Hippocampal formation (tissue), 2 donors: ENCODE measurements at places on chromosomes 4 and X.

DNA sequence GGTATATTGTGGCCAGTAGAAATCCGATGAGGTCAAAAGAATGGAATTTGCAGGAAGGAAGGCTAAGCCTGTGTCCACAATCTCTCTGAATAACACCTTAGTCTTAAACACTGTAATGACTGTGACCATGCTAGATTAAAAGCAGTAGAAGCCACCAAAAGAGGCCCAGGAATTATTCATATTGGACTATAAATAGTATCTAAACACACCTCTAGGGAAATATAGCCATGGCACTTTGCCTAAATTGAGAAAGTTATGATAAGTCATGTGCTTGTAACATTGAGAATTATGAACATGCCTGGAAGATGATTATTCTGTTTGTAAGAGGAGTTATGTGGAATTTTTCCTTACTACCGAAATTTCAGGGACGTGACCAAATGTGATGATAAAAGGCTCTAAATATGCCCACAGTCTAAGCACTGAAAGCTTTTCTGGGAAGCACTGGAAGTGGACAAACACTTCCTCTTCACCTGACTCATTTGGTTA lies 298.5 kb downstream of the KCTD8 start:
- DNase-seq: no peak

DNA sequence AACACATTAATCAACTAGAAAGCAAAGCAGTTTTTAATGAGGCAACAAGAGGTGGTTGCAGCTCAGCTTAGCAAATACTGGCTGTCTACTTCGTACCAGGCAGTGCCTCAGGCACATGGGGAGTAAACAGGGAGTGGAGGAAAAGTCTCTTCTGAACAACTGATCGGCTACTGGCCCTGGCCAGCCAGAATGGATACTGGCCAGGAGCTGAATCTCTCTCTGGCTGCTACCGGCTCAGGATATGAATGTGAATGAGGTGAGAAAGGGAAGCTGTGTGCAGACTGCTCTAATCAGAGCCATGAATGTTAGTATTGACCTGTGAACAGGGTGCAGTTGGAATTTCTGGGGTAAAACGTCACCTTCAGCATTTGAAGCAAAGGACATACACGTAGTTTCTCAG lies 77.3 kb downstream of the STK32B start:
- no peak for DNase-seq

DNA sequence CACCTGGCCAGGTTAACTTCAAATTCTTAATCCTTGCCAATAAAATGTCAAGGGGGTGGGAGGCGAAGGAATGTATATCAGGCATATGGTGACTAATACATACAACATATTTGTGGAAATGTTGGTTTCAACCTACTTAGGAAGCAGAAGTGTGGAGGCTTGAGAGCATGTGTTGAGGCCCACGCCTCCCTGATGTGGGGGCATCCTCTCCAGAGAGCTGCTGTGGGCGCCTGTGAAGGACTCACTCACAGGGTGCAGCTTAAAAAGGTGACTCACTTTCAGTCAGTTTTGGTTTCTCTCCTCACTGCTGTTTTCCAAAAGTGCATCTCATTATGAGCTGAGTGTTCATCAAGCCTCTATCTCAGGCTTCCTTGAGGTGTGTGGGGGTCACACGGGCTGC lies 27.5 kb downstream of the LNX1 start:
- no peak for DNase-seq

GRCh38 chr4:2280531-2281300 lies 18.8 kb upstream of the MXD4 start:
- no peak for DNase-seq

- no peak for DNase-seq
Measured at GRCh38 chr4:146235654-146236177, 21.4 kb downstream of the REELD1 start.

- DNase-seq: no peak
Measured at GRCh38 chr4:73576381-73576780, 43.9 kb downstream of the RASSF6 start.

GRCh38 chr4:122091836-122092405 lies 60.2 kb upstream of the BLTP1 start:
- no peak for DNase-seq

GRCh38 chrX:136193771-136194170 lies 46.4 kb downstream of the FHL1 start:
- no peak for DNase-seq

- no peak for DNase-seq
Measured at GRCh38 chr4:156799121-156799589, 172.4 kb downstream of the PDGFC start.

GRCh38 chr4:83569429-83569828 lies 33.5 kb downstream of the GPAT3 start:
- DNase-seq: no peak

DNA sequence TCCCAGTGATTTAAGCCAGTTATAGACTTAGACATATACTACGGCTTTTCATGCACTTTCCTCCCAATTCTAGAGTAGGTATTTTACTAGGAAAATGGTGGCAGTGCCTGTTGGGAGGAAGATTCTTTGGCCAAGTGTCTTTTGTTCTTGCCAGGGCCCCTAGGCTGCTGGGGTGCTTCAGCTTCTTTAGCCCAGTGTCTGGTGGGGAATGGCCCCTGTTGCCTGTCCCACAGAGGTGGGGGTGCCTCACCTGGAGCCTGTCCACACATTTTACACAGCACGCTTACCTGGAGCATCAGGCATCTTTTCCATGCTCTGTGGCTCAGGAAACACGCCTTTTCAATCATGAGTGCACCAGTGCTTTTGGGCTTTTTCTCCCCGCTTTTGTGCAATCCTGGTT lies 33.2 kb upstream of the MSANTD1 start:
- DNase-seq: no peak

DNA sequence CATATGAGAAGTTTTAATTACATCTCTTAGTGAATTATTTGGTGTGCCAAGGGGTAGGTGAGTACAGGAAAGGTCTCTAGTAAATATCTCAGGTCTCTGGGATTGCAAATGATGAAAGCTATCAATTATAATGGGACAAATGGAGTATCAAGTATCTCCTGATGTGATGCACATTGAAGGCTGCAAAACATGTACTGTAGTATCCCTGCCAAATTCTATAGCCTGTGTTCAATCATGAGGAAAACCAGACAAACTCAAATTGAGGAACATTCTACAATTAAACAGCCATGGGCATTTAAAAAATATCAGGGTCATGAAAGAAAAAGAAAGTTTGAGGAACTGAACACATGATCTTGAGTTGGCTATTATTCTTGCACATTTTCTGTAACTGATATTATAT lies 665.4 kb upstream of the PABPC4L start:
- DNase-seq: no peak

GRCh38 chr4:110629214-110629754 lies 6.4 kb upstream of the PITX2 start:
- DNase-seq: no peak

GRCh38 chr4:181525634-181526033 lies 717.6 kb upstream of the TENM3 start:
- no peak for DNase-seq

DNA sequence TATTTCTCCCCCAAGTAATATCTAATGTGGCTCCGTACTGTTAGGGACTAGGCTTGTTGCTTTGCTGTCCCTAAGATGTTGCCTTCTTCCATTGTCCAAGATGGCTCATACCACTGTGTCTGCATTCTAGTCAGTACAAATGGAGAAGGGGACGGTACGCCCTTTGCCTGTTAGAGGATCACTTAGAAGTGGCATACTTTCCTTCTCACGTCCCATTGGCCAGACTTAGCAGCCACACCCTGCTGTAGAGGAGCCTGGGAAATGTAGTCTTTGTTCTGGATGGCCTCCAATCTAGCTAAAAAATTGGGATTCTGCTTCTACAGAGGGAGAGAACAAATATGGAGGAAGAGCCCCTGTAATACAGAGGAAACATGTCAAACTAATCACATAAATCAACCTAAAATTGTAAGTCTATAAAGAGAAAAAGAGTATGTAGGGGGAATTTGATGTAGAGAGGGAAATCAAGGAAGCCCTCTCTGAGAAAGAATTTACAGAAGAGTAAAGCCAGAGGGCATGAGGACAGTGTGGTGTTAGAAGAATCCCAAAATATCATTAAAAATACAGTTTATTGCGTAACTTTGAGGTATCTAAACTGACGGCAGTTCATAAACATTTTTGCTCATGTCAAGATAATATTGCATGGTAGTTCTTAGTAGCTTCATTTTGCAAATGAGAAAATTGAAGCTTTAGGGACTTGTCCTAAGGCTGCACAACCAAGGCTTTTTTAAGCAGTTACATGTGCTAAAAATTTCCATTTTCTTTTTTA lies 15.1 kb downstream of the PRIMPOL start:
- no peak for DNase-seq

GRCh38 chr4:48722509-48723446 lies 57.3 kb downstream of the FRYL start:
- no peak for DNase-seq

DNA sequence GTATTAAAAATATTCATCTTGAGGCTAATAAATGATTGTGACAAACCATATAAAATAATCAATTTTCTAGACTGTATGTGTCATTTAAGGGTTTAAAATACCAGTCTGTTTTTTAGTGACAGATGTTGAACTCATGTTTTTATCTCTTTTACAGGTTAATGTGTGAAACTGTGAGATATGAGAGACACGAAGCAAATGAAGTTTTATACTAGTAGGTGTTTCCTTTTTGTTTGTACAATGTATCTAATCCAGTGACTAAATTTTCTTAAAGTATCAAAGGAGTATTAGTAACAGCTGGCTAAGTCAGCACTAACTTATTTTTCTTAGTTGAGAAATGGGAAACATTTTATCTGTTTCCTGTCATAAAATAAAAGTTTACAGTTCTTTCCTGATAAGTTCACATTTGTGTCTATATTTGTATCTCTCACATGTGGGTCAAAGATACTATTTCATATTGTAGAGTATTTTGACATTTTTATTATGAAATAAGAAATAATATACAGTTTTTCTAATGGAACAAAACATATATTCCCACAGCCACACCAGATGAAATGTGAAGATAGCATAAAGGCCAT lies 90.3 kb downstream of the RAPGEF2 start:
- DNase-seq: no peak

GRCh38 chrX:9352243-9352642 lies 112.6 kb upstream of the TBL1X start:
- no peak for DNase-seq

DNA sequence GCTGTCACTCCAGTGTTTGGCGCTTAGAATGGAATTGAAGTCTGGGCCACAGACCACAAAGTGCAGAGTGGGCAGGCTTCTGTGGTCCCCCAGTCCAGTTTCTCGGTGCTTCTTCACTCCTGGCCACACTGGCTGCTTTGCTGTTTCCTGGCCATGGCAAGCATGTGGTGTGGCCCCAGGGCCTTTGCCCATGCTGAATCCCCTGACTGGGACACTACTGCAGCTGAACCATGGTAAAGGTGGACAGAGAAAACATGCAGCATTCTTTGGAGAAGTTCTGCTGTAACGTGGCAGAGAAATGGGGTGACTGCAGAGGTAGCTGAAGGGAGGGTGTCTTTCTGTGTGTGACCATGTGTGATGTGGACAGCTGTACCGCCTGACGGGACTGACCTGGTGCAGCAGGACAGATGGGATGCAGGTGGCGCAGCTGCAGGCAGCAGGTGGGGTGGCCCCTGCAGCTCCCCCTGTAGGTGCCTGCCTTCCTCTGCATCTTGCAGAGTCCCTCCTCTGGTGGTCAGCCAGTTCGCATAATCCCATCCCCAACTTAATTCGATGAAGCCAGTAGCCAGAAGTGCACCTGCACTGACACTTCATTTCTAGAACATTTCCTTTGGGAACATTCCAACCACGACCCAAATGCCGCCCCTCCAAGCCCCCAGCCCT lies 13.2 kb upstream of the S100P start:
- no peak for DNase-seq

GRCh38 chrX:49257074-49257790 lies 7.3 kb downstream of the FOXP3 start:
- no peak for DNase-seq

- DNase-seq: peak; percentile 11
Measured at GRCh38 chrX:19682712-19683331, 167.5 kb upstream of the MAP3K15 start.

- DNase-seq: no peak
Measured at GRCh38 chrX:50770702-50771101, 43.3 kb downstream of the SHROOM4 start.

GRCh38 chr4:61462451-61463326 lies 262.6 kb downstream of the ADGRL3 start:
- DNase-seq: no peak

DNA sequence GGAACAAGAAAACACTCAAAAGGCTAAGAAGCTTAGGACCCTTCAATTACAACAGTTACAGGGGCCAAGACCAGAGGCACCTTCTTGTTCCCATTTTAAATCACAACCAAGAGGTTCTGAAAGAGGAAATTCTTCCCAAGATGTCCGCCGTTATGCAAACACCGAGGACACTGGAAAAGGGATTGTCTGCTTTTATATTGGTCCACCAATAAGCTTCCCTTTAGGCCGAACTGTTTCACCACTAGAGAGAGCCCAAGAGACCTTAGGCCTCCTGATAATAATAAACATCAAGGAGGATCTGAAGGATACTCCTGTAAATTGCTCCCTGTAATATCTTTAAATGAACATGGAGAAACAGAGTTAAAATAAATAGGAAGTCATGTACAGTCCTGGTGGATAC lies 92.6 kb upstream of the NLRP2B start:
- no peak for DNase-seq

- no peak for DNase-seq
Measured at GRCh38 chrX:9401051-9401450, 63.8 kb upstream of the TBL1X start.

GRCh38 chr4:85368240-85368639 lies 106.7 kb upstream of the ARHGAP24 start:
- no peak for DNase-seq

DNA sequence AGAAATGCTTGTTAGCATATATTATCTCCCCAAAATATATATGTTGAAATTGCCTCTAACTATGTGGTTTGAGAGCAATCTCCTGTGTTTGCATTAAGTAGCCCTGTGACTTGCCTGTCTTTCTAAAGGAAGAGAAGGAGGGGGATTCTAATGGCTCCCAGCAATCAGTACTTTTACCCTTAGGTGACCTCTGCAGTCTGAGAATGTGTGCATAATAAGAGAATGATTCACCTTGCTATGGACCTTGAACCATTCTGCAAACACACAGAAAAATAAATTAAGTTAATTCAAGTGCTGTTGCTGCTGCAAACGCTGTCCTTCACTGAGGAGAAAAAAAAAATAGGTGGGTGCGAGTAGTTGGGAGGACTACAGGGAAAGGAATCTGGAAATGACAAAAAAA lies 322.2 kb downstream of the IQCM start:
- DNase-seq: no peak

DNA sequence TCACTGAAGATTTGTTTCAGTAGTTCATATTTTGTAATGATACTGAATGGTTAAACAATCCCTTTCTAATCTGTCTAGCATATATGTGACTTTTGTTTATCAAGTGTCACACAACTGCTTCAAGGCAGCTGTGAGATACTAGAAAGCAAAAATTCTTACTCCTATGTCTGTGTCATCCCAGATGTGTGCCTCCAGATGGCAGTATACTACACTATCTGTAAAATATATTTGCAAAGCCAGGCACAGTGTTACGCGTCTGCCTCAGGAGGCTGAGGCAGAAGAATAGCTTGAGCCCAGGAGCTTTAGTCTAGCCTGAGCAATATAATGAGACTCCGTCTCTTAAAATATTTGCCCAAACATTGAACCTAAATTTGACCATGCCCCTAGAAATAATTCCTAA lies 4.0 kb downstream of the NUDT10 start:
- DNase-seq: no peak
